AG09319 (cell line): ENCODE measurements at places on chromosomes 5 and 9.

- no peak for DNase-seq
Observed at GRCh38 chr5:153573326-153574033, 83.0 kb downstream of the GRIA1 start.

- no peak for DNase-seq
Observed at GRCh38 chr5:149702934-149703646, 27.0 kb upstream of the PPARGC1B start.

GRCh38 chr9:125470189-125470588 lies 208.6 kb downstream of the GAPVD1 start:
- no peak for DNase-seq

DNA sequence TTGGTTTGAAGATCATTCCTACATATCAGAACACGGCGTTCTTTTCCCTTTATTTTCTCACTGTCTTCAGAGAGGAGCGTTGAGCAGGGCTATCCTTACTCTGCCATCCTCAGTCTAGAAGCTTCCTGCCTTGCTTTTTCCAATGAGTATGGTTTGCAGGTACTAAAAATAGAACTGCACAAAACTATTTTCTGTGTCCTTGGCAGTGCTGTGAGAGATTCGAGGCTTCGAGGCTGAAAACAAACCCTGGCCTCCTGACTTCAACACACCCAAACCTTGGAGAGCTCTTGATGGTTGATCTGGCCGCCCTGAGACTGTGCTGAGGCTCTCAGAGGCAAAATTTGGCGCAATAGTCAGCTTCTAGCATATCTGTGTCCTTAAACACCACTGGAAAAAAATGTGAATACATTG lies 78.9 kb downstream of the GOLPH3 start:
- DNase-seq, result no peak

DNA sequence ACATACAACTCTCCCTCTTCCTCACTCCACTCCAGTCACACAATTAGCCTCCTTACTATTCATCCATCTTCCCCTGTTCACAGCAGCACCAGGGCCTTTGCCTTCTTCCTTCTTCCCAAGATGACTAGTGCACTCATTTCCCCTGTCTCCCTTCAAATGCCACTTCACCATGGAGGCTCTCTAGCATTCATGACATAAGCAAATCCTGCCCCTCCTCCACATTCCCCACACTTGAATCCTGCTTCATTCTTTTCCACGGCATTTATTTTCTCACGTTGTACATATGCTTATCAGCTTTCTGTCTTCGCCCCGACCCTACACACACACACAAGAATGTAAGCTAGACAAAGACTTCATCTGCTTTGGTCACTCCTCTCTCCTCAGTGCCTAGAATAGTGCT lies 133.3 kb downstream of the CDK5RAP2 start:
- no peak for DNase-seq

DNA sequence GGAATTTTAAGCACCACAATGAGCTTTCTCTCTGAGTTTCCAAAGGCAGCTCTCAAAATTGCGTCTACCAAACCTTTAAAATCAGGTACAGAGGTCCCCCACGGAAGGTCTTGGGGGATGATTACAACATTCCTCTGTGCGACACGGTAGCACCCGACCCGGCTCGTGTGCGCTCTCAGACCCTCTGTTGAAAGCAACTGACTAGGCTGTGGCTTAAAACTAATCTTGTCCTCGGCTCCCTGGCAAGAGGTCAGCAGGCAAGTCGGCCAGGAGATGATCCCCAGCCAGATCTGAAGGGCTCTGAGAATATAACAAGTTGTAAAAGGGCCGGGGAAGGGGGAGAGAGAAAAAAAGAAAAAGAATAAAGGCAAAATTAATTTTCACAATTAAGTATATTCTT lies 92.6 kb upstream of the LMX1B start:
- DNase-seq, result no peak
